ENCODE measurements at places on chromosomes 16 and 17. TPM values are rescaled to one million over a fixed set of nuclear protein-coding genes. Genes with fewer than 3 reads are reported as not detected.
A peak's percentile ranks its signal among the peaks of the same experiment; 100 is the strongest.

DNA sequence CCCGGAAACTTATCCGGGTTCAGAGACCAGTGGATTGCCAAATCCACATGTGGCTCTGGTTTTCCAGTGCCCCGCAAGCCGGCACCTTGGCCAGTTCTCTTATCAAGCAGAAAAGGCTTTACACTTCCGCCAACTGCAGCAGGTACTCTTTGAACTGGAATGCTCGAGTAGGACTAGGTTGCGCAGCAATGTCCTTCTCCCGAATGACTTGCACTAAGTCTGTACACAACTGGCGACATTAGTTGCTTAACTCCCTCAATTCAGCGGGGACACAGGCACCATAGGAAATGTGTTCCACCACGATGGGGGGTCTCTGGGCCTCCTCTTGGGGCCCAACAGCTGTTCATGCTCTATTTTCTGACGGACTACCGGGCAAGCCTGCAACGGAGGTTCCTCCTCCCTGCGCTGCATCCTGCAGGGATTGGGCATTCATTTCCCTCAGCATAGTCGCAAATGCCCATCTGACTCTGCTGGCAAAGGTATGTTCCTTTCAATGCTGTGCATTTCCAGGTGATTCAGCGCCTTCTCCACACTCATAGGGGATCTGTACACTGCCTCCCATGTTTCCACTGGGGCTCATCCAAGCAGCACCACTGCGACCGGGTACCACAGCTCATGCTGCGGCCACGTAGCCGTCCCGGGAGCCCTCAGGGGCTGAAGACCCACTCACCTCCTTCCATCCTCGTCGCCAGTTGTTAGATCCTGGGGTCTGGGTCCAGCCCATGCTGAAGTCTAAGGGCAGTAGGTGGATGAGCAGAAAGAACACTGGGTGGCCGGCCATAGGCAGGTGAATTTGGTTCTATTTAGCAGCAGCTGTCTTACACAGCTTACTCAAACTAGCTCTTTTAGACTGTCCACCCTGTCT lies 34.2 kb upstream of the APPBP2 start:
- no peak for DNase-seq

- no peak for DNase-seq
Measured at GRCh38 chr17:32495359-32496231, 8.8 kb downstream of the CDK5R1 start.

DNA sequence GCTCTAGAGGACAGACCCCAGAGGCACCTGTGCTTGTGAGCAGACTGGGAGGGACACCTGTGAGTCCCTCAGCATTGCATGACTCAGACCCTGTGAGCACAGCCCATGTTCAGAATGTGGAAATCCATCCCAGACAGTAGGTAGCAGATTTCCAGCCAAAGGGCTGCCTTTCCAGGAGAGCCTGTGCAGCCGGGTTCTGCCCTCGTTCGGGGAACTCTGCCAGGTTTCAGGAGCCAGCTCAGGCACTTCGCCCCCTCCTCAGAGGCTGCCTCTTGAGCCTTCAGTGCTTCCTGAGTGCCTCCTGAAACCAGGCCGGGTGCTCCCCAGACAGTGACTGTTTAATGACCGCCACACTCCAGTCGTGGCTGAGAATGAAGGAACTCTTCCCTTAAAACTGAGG lies 23.3 kb upstream of the SDR42E2 start:
- DNase-seq = no peak

- DNase-seq = no peak
Measured at GRCh38 chr16:81937305-81938038, 73.8 kb downstream of the SDR42E1 start.

GRCh38 chr16:84829168-84829965 lies 9.6 kb downstream of the CRISPLD2 start:
- peak; percentile 82 for DNase-seq

The RANGRF gene
- 17.5 TPM for polyA plus RNA-seq

The AMDHD2 gene
- 14.9 TPM for polyA plus RNA-seq
